Amniotic epithelial cell (primary cell): ENCODE measurements at places on chromosomes 7 and 10.

DNA sequence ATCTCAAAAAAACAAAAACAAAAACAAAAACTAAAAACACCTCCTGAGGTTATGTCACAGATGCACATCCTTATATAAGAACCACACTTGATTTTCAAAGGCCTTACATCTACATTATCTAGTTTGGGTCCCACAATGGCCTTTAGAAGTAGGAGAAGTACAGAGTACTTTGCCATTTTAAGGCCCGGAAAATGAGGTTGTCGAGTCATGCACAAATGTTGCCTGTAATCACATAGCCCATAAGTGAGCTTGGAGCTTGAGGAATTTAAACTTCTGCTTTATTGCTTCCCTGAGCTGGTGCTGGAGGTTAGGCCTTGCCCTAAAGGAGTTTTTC, 9.7 kb upstream of the MKRN1 start:
- no peak for DNase-seq

DNA sequence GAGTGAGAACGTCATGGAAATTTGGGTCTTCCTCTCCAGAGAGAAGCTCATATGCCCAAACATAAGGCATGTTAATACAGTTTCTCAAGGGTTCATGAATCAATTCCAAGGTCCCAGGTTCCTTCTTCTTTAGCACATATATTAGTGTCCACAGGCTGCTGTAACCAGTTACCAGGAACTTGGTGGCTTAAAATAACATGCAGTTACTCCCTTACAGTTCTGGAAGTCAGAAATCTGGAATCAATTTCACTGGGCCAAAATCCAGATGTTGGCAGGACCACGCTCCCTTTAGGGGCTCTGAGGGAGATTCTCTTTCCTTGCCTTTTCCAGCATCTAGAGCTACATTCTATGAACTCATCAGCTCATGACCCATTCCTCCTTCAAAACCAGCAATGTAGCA, 64.8 kb downstream of the MRC1 start:
- no peak for DNase-seq

- no peak for DNase-seq
Observed at GRCh38 chr10:129891806-129892205, 72.3 kb downstream of the EBF3 start.

DNA sequence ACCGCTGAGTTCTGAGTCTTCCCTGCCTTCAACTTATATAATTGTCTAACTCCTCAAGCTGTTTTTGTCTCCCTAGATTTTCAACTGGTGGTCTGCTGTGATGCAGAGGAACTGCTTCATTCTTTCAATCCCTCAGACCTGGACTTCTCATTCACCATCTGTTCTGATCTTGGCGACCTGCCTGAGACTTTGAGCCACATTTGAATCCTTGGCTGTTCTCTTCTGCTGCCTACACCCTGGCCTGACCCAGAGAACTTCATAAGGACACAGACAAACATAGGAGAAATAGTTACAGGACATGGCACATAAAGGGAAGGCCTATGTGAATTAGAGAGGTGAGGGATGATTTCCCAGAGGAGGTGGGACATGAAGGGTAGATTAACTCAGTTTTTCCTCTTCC, 326.7 kb downstream of the PTEN start:
- DNase-seq: no peak

- DNase-seq: no peak
Observed at GRCh38 chr10:99540306-99540656, 7.5 kb downstream of the NKX2-3 start.

DNA sequence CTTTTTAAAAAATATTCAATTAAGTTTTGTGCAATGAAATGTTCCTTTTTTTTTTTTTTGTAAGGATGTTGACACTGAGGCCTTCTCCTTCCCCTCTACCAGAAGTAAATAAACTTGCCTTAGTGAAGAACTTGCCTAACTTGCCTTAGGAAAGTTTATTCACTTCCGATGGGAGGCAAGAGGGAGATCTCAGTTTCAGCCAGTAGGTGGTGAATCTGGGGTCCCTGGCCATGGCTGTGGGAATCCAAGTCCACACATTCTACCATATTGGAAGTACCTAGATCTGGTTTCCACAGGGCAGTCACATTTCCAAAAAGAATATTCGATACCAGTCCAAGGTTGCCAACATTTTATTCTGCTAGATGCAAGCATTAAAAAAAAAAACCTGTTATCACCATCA, 270.9 kb downstream of the CCSER2 start:
- DNase-seq: no peak
